ENCODE measurements at places on chromosomes 5 and 9.

- no peak for DNase-seq
These were observed 13.0 kb upstream of the C9orf72 start for GRCh38 chr9:27586304-27586703.

DNA sequence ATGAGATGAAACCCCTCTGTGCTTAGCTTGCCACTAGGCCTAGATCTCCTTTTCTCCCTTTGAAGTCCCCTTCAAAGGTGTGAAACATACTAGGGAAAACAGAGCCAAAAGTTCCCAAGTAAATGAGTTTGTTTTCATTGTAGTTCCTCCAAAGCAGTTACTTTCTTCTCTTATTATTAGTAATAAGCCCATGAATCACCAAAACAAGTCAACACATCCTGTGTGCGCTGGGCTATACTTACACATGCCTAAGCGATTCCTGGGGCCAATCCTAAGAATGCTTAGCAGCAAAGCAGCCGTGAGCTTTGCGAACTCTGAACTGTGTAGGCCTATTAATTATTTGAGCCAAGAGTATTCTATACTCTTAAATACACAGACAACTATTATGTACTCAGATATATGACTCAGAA, 7.6 kb downstream of the ENC1 start:
- no peak for DNase-seq

- DNase-seq = no peak
These were observed 278.4 kb downstream of the ASTN2 start for GRCh38 chr9:117136461-117136860.

DNA sequence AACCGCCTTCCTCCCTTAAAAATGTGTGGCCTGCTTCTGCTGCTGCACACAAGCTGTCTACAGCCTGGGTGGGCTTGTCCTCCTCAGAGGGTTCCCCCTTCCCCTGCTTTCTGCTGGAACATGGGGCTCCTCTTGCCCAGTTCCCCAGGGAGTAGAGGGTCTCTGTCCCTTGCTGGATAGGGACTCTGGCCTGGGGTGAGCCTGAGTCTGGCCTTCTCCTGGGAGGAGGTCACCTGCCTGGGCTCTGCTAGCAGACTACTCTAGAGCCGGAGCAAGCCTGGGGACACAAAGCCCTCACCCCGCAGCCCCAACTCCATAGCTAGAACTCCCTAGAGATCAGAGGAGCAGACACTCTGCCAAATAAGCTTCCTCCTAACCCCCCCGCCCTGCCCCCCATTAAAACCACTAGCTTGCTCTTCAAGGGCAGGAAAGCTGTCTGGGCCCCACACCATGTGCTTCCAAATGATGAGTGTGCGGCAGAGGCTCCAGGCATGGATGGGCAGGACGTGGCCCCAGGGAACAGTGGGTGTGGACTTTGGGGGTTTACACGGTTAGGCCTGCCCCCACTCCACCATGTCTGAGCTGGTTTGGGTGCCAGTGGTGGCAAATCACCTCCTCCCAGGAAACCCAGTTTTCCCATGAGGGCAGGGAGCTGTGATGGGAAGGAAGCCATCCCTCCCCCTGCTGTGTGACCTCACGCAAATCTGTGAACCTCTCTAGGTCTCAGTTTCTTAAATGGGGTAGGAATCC, 10.0 kb downstream of the TCF7 start:
- no peak for DNase-seq

- DNase-seq = no peak
These were observed 551.5 kb upstream of the TLE4 start for GRCh38 chr9:79020276-79020675.

DNA sequence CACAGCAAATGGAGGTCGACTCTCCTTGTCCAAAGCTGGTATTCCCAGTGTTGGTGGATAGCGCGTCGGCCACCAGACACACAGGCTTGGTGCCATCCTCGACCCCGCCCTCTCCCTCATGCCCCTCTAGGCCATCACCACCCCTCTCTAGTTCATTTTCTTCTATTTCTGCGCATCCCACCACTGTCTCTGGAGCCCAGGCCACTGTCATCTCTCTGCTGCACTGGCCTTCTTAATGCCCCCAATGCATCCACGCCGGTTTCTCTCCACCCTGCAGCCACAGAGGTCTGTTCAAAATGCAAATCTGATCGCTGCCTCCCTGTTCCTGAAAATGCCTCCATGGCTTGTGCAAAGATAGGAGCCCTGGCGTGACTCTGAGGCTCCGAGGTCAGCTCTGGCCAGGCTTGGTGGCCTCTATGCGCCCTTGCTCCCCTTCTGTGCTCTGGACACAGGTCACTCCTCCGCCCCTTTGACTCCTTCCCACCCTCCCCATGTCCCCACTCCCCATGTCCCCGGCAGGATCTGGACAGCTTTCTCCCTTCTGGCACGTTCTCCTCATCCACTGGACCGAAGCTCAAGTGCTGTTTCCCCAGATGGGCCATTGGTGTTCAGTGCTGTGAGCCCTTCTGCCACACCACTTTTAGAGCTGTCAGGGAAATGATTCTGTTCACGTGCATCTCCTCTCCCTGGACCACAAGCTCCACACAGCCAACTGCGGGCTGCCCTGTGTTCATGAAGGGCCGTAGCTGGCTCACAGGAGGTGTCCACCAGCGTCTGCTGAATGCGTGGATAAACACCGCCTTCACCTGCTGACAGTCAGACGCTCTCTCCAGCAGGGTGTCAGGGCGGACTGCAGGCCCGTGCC, 59.5 kb upstream of the RNF130 start:
- no peak for DNase-seq

DNA sequence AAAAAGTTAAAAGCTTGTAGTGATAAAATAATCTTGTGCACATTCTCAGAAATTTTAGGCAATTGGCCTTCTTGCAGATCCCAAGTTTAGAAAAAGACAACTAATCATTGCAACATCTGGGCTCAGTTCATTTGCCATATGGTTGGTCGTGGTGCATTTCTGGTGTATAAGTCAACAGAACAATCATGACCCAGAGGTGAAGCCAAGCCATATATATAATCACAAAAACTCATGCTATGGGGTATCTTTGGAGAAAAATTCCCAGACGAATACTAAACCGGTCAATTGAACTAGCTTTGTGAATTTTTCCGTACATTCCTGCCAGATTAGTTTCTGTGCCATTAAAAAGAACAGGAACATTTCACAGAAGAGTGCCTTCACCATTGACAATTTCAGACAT, 50.3 kb downstream of the FYB1 start:
- DNase-seq = no peak

DNA sequence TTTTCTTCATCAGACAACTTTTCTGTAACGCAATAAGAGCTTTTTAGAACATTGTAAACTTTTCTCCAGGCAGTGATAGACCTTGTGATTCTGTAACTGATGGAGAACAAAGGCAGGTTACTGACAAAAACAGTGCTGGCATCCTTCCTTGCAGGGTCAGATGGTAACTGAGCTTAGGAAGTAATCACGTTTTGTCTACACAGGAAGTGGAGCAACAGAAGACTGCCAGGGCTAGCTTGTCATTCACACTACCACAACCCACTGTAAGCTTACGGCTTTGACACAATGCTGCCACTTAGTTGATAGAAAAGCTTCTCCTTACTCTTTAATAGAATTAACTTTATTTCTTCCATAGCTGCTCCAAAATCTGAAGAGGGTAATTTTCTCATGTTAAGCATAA, 46.8 kb downstream of the FBN2 start:
- DNase-seq = no peak

- no peak for DNase-seq
These were observed 62.6 kb downstream of the NUP214 start for GRCh38 chr9:131187957-131188356.

- no peak for DNase-seq
These were observed 46.5 kb downstream of the AUH start for GRCh38 chr9:91315191-91315590.

DNA sequence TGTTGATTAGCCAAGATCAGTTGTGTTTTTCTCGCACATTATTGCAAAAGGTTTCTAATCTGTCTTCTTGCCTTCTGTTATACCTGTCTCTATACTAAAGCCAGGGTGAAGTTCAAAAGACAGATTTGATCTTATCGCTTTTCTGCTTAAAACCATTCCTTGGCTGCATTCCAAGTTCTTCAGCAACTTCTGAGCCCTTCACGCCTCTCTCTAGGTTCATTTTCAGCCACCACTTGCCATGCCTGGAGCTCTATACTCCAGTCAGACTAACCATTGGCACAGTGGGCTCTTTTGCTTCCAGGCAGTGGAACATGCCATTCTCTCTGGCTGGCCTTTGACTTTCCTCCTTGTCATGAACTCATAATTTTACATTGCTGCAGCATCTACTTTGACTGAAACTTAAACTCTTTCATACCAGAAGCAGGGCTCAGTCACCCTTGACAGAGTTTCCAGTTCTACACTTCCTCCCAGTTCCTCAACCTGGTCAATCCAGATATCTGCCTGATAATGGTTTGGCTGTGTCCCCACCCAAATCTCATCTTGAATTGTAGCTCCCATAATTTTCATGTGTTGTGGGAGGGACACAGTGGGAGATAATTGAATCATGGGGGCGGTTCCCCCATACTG, 114.4 kb downstream of the SLC12A2 start:
- DNase-seq = no peak
